Karpas-422 (cell line): ENCODE measurements at places on chromosomes 11 and 22. TPM values are rescaled to one million over a fixed set of nuclear protein-coding genes. Genes with fewer than 3 reads are reported as not detected.

DNA sequence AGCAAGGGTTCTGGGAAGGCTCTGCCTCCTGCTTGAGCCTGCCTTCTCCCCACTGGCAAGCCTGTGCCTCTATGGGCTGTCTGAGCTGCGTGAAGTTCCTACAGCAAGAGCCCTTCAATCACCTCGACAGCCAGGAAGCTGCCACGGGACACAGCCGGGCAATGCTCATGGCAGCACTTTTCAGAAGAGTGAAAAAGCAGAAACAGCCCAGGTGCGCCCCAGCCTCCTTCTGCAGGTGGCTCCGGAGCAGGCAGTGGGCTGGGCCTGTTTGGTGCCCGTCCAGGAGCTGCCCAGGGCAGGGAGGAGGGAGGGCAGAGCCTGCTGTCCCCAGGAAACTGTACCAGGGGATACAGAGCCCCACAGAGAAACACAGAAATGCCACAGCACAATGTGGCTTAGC is 24.6 kb upstream of the COMT start:
- no peak overlapping the region for H3K4me3 ChIP-seq
- H3K4me1 ChIP-seq, result no peaks in the 10 kb centered on the region
- no peak overlapping the region for H3K27ac ChIP-seq
- peaks cover 11% of the 10 kb centered on the region; the same call in 1 of the 2 replicates for H3K36me3 ChIP-seq
- DNase-seq, result no peak
- H3K27me3 ChIP-seq, result no peaks in the 10 kb centered on the region

FXYD6 gene
- not detected in 2 replicates for total RNA-seq

GRCh38 chr22:48784701-48785503 is 1042.8 kb downstream of the BRD1 start:
- no peaks in the 10 kb centered on the region for H3K27me3 ChIP-seq
- no peak overlapping the region for H3K4me3 ChIP-seq
- no peak for DNase-seq
- H3K4me1 ChIP-seq, result no peaks in the 10 kb centered on the region

CYB5R2 gene
- not detected in 2 replicates for total RNA-seq

DNA sequence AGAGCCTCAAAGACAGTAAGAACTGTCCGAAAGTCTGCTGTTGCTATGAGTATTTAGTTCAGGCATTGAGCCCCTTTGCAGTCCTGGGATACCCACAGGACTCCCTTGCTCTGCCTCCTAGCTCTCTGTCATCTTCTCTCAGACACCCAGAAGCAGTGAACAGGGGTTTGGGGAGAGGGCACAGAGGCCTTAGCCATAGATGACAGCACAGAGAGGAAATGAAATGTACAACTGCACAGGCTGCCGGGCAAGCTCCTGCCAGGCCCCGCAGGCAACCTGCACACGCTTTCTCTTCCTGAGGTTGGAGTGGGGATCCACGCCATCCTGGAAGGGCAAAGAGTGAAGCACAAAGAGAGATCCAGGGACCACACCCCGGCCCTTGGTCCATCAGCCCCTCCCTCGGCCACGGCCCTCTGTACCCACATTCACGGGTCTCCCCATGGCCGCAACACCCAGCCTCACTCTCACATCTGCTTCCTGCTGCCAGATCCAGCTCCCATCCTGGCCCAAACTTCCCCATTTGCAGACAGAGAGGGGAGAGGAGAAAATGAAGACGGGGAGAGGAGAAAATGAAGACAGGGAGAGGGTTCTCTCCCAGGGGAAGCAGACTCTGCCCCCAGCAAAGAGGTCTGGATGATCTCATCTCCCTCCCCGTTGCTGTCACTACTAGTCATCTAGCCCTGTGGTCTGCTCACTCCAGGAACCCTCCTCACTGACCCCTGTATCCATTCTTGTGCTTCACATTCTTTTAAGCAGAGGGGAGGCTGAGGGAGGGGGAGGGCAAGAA is 40.7 kb downstream of the CD6 start:
- H3K4me3 ChIP-seq, result no peak overlapping the region
- H3K36me3 ChIP-seq, result no peaks in the 10 kb centered on the region
- no peaks in the 10 kb centered on the region for H3K27me3 ChIP-seq
- H3K4me1 ChIP-seq, result no peaks in the 10 kb centered on the region
- no peak overlapping the region for H3K27ac ChIP-seq
- DNase-seq, result no peak

CASP1 gene
- 3.9 and 8.0 TPM in 2 replicates for total RNA-seq

DNA sequence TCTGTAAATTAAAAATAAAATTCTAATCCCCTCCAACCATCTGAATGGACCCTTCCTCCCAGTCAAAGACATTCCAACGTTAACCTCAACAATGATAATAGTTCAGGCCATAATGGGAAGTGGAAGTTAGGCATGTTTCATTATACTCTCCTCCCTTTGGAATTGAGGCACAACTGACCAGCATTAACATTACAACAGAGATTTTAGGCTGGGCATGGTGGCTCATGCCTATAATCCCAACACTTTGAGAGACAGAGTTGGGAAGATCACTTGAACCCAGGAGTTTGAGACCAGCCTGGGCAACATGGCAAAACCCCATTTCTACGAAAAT is 2.4 kb upstream of the CTSF start:
- no peaks in the 10 kb centered on the region for H3K36me3 ChIP-seq

DNA sequence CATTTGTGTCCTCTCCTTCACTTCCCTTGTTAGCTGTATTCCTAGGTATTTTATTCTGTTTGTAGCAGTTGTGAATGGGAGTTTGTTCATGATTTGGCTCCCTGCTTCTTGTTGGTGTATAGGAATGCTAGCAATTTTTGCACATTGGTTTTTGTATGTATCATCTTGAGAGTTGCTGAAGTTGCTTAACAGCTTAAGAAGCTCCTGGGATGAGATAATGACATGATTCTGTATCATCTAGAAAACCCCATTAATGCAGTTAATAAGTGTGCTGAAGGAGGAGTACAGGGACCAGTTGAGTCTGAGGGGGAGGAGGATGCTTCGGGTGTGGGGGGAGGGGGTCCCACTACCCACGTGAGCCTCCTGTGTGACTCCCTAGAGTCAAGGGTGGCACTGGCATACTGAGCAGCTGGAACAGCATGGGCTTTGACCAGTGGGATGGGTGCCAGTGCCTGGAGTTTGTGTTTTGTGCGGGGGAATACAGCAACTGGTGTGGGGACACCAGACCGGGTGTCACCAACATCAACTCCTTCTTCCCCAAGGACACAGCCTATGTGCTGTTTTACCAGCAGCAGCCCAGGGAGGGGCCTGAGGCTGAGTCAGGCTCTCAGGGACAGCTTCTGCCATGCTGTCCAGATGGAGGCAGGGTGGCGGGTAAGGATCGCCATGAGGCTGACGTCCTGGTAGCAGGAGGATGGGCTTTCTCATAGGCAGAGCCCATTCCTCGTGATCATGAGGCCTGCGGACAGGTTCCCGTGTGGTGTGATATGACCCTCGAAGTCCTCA is 24.1 kb downstream of the USP35 start:
- H3K27ac ChIP-seq, result no peak overlapping the region
- H3K4me1 ChIP-seq, result no peaks in the 10 kb centered on the region
- no peak overlapping the region for H3K4me3 ChIP-seq
- DNase-seq, result no peak

DNA sequence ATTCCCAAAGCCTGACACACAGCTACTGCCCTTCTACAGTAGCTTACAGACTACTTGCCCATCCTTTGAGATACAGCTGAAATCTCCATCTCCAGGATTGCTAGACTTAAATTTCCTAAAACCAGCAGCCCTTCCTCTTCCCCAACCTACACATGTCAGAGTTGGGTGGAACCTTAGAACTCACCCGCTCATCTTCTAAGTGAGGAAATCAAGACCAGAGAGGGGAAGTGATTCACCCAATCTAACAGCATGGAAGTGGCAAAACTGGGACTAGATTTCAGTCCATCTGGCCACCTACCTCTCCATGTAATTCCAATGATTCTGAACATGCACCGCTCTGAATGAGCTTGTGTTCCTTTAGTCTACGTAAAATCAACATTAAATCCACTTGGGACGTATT is 1.0 kb upstream of the TMEM86A start:
- no peaks in the 10 kb centered on the region for H3K36me3 ChIP-seq
- H3K4me3 ChIP-seq, result no peak overlapping the region

DNA sequence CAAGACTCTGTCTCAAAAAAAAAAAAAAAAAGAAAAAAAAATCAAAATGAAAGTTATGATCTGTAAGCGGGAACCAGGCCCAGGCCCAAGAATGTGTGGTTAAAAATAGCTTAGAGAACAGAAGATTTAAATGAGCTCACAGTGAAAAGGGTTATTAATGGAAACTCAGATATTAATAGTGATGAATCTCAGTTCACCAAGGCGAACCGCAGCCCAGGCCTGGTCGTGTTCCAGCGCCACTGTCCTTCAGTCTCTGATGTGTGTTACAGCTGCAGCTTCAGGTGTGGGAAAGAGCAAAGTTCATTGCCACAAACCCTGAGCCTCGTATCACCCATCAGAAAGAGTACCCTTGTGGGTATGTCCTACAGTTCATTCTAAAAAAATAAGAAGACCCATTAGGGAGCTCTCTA is 107.1 kb downstream of the GAB2 start:
- no peak overlapping the region for H3K4me3 ChIP-seq
- DNase-seq, result no peak
- no peaks in the 10 kb centered on the region for H3K27me3 ChIP-seq
- H3K36me3 ChIP-seq, result no peaks in the 10 kb centered on the region

ANO5 gene
- not detected in 2 replicates for total RNA-seq

FREY1 gene
- 2.3 and 3.9 TPM in 2 replicates for total RNA-seq

GRCh38 chr11:19751055-19751454 is 38.4 kb downstream of the NAV2 start:
- H3K4me3 ChIP-seq, result no peak overlapping the region
- H3K27me3 ChIP-seq, result no peaks in the 10 kb centered on the region; the same call in 1 of the 2 replicates
- no peaks in the 10 kb centered on the region for H3K36me3 ChIP-seq
- H3K4me1 ChIP-seq, result no peaks in the 10 kb centered on the region
- no peak overlapping the region for H3K27ac ChIP-seq
- DNase-seq, result no peak

DNA sequence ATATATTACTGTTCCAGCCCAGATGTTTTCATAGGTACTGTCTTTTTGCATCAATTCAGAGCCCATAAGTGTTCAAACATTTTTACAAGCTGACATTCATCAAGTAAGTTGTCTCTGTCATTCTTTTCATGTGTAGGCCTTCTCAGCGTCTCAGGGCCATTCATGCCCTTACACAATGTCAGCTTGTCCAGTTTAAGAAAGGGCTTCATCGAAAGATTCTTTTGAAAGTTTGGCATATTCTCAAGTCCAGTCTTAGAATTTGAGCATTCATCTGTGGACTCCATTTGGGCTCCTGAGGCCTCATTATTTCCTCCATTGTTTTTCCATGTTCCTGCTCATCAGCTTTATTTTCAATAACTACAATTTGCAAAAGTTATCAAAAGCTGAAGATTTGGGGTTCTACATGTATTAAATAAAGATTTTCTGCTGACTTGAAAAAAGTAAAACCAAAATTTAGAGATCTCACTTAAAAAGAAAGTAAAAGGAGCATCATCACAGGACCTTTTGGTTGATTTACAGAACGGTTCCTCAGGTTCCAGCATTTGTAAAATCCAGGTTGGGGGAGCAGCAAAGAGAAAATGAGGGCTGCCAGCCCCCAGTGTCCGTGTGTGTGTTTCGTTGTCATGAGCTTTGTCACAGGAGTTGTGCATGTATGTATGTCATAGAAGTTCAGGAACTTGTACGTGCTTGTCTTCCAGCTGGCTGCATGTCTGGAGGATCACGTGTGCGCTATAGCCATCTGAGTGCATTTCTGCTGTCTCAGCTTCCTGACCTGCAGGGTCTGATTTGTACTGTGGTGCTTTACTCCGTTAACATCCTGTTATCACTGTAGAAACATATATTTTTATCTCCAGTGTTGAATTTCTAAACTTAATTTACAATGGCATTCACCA is 15.6 kb downstream of the MOV10L1 start:
- no peak overlapping the region for H3K27ac ChIP-seq
- H3K4me3 ChIP-seq, result no peak overlapping the region
- no peaks in the 10 kb centered on the region for H3K36me3 ChIP-seq
- DNase-seq, result no peak
